Placental pericyte (primary cell): ENCODE measurements at places on chromosomes 3 and 15. TPM values are rescaled to one million over a fixed set of nuclear protein-coding genes. Genes with fewer than 3 reads are reported as not detected.

ZNF619 gene
- total RNA-seq: 3.9 and 4.9 TPM in 2 replicates

KNG1 gene
- not detected in 2 replicates for total RNA-seq

SOX2 gene
- total RNA-seq: not detected in 2 replicates

KLHL24 gene
- 26.1 and 83.4 TPM in 2 replicates for total RNA-seq

NFKBIZ gene
- 90.3 and 165 TPM in 2 replicates for total RNA-seq

SUMF1 gene
- 32.6 and 47.7 TPM in 2 replicates for total RNA-seq

TGM4 gene
- total RNA-seq: not detected in 2 replicates

IL5RA gene
- not detected in 2 replicates for total RNA-seq

ZNF80 gene
- total RNA-seq: not detected in 2 replicates

GJD2 gene
- not detected in 2 replicates for total RNA-seq

TLR9 gene
- total RNA-seq: not detected in 2 replicates

PARL gene
- 28.5 and 32.2 TPM in 2 replicates for total RNA-seq

NTRK3 gene
- 0.44 TPM in 1 of 2 replicates, not detected in the other for total RNA-seq

TTC23 gene
- 19.0 and 27.8 TPM in 2 replicates for total RNA-seq

CEMIP gene
- 42.1 and 259 TPM in 2 replicates for total RNA-seq

TMEM62 gene
- 11.4 and 25.8 TPM in 2 replicates for total RNA-seq

PLA2G4E gene
- not detected in 2 replicates for total RNA-seq

CLDN18 gene
- not detected in 2 replicates for total RNA-seq

A4GNT gene
- total RNA-seq: not detected in 2 replicates

SLC15A2 gene
- total RNA-seq: under 0.01 and 0.22 TPM in 2 replicates

CCDC39 gene
- not detected in 2 replicates for total RNA-seq

SPSB4 gene
- total RNA-seq: not detected in 2 replicates

SPTSSB gene
- not detected in 2 replicates for total RNA-seq

PLCH1 gene
- total RNA-seq: 0.44 and 4.6 TPM in 2 replicates

IGSF10 gene
- total RNA-seq: 0.14 and 3.1 TPM in 2 replicates

USP3 gene
- total RNA-seq: 42.0 and 46.2 TPM in 2 replicates

PEX11A gene
- total RNA-seq: 1.9 and 2.8 TPM in 2 replicates

SLCO2A1 gene
- 1.6 TPM in 1 of 2 replicates, not detected in the other for total RNA-seq

USP50 gene
- 0.29 TPM in 1 of 2 replicates, not detected in the other for total RNA-seq

RPL39L gene
- 7.7 and 23.9 TPM in 2 replicates for total RNA-seq

GCSAM gene
- not detected in 2 replicates for total RNA-seq

MYZAP gene
- 1.1 and 1.3 TPM in 2 replicates for total RNA-seq

AADAC gene
- 0.22 and 0.43 TPM in 2 replicates for total RNA-seq

ZNF385D gene
- 0.43 TPM in 1 of 2 replicates, not detected in the other for total RNA-seq

SLC22A14 gene
- total RNA-seq: under 0.01 and 0.14 TPM in 2 replicates

CDV3 gene
- total RNA-seq: 235 and 283 TPM in 2 replicates

TMEM207 gene
- total RNA-seq: not detected in 2 replicates

SCN11A gene
- under 0.01 TPM in 2 replicates for total RNA-seq

MUC13 gene
- not detected in 2 replicates for total RNA-seq

ANKUB1 gene
- not detected in 2 replicates for total RNA-seq

FBXL22 gene
- total RNA-seq: not detected in 2 replicates

IQCH gene
- 1.5 and 1.9 TPM in 2 replicates for total RNA-seq

SLC49A4 gene
- total RNA-seq: 19.5 and 26.3 TPM in 2 replicates

SFMBT1 gene
- total RNA-seq: 3.5 and 3.9 TPM in 2 replicates

XCR1 gene
- total RNA-seq: not detected in 2 replicates

CHRD gene
- total RNA-seq: under 0.01 and 0.29 TPM in 2 replicates

MST1 gene
- total RNA-seq: 5.7 and 5.9 TPM in 2 replicates
